Cortex of kidney (tissue), 1 donor: ENCODE measurements at places on chromosomes 1 and 21.

- no peak for DNase-seq
Measured at GRCh38 chr1:167501515-167502191, 16.7 kb downstream of the CD247 start.

- no peak for DNase-seq
Measured at GRCh38 chr1:232813760-232814159, 8.5 kb downstream of the MAP10 start.

DNA sequence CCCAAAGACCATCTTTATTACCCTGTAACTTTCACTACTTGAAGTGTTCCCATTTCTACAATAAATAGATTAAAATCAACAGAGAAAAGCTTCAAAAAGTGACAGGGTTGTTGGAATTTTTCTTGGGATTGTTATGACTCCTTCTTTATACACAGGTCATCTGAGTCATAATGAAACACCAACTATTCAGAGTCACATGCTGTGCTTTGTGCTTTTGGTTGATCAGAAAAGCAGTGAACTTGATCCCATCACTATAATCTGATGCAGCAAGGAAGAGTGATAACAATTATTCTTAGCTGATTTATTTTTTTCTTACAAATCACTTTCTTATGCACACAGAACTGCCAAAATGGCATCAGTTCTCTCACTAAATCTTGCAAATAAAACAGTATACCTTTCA is 422.9 kb downstream of the PTBP2 start:
- no peak for DNase-seq

DNA sequence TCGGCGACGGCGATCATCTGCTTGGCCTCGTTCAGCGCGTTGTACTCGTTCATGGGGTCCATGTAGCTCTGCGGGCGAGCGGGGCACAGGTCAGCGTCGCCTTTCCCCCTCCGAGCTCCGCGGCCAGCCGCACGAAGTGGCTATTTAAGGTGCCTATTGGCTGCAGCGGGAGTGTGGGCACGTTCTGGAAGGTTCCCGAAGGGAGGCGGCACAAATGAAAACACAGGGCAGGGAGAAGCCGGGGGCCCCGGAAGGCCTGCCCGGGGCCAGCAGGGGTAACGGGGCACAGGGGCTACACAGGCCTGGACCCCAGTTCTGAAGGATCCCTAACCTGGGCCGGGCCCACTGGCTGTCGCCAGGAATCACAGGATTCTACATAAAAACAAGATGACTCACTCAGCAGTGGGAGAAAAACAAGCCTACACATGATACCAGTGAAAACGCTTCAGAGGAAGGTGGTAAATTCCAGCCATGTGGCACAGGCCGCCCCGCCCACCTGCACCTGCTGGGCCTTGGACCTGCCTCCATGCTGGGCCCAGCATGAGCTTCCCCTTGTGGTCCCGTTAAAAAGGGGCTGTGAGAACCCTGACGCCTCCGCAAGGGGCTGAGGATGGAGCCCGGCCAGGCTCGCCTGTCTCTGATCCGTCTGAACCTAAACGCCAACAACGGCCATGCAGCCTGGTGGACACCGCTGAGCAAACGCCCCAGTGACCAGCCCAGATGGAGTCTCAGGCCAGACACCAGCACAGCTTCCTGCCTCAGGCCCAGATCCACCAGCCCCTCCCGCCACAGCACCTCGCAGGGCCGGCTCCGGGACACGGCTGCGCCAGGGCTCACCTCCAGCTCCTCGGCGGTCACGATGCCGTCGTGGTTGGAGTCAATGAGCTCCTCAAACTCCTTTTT is 3.9 kb upstream of the TNFRSF4 start:
- no peak for DNase-seq

DNA sequence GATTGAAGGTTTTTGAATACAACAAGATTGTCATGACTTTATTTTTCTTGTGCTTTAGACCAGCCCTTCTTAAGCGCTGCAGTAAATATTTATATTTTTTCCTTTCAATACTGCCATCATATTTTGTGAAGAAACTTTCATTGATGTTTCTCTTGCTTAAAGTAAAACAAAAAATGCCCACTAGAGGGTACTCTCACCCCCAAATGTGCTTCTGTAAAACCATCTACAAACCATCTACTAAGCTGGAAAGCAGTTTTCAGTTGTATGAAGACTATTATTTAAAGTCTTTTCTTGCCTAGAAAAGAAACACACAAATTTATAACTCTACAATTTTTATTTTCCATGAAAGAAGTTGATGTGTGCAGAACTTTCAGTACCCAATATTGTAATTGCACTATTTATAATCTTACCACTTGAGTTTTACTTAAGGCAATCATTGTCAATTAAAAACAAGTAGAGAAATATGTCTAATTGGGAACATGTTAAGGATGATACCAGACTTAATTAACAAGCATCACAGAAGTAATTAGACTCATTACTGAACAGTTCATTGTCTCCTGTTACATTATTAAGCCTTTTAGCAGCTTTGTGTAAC is 10.7 kb downstream of the LEPR start:
- no peak for DNase-seq

DNA sequence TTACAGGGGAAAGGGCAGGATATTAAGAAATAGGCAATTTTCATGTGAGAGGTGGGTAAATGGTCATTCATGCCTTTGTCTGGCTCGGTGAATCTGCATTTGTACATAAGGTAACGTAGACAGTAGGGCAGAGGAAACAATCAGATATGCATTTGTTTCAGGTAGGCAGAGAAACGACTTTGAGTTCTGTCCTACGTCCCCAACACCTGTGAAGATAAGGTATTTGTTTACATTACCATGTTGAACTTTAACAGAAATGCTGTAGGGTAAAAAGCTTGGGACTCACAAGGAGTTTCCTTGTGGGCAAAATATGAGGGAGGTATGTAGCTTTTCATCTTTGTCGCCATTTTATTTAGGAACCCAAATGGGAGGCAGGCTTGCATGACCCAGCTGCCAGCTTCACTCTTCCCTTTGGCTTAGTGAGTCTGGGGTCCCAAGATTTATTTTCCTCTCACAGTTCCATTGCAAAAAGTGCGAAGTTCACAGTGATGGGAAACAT is 31.4 kb downstream of the B3GALT5 start:
- no peak for DNase-seq

GRCh38 chr1:100240631-100241030 is 9.0 kb downstream of the DBT start:
- DNase-seq, result no peak

DNA sequence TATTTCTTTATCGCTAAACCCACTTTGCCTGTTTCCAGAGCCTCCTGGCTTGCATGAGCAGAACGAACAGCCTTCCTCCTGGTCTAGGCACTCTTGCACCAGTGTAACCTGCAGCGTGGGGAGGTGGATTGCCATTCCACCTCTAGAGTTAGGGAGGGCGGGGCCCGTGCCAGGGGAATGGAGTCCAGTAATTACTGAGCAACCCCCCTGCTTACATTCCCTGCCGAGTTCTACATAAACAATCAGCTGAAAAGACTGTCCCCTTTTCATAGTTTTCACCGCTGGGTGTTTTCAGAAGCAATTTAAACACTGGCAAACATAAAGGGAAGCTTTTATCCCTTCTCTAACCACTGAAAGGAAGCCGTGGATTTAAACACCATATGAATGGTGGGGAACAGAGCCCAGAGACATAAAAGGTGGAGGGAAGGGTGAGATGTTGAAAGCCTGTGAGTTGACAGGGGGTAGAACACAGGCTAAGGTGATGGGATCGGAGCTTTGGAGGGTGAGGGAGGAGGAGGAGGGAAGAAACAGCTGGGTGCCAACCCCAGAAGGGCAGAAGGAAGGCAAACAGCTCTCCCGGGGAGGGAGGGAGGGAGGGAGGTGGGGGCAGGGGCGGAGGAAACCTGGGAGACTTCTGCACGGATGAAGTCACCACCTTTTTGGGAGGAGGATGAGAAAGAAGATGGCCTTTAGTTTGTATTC is 68.0 kb upstream of the WDR26 start:
- no peak for DNase-seq

DNA sequence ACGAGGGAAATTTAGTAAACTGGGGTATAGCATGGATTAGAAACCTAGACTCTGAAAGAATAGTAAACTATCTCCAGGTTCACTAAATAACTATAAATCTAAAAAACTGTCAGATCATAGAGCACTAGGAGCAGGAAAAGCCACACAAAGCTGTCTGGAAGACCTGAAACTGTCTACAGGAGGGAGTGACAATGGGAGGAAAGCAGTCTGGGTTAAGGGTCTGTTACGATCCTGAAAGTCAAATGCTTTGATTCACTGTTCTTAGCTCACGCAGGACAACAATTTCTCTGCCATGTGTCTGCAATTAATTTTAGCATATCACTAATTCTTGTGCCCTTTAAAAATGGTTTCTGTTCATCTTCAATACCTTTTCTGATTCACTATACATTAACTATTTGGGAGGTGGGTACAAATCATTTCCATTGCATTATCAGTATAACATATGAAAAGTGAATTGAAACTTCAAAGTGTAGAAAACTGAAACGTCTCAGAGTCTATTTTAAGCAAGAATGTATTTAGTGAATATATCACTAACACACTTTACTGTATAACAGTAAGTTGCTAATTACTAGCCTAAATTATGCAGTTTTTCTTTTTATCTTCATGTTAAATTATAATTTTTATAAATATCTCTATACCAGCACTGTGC is 18.4 kb downstream of the CEP170 start:
- no peak for DNase-seq

- no peak for DNase-seq
Measured at GRCh38 chr1:7454895-7455784, 316.0 kb upstream of the VAMP3 start.

GRCh38 chr1:237045278-237046016 is 3.5 kb downstream of the RYR2 start:
- no peak for DNase-seq
